T-helper 22 cell (primary cell): ENCODE measurements at places on chromosomes 2 and 18.

GRCh38 chr18:23812546-23813440, 123.5 kb downstream of the LAMA3 start:
- no peak for DNase-seq

- DNase-seq = no peak
Observed at GRCh38 chr2:126930970-126931590, 32.4 kb downstream of the TEX51 start.

DNA sequence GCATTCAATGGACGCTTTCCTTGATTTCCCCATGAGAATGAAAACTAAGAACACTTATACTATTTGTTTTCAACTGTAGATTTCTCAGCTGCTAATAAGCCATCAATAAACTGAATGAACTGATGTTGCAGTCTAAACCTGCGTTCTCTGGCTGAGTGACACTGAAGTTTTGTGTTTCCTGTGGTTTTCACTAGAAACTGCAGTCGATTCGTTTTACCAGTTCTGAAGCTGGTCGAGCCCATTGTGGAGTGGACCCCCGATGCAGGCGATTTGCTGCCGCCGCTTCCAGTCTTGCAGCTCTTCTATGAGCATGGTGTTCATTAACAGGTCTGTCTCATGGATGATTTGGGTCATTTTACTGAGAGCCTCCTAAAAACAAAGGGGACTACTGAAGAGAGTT, 50.6 kb upstream of the STAT1 start:
- no peak for DNase-seq

DNA sequence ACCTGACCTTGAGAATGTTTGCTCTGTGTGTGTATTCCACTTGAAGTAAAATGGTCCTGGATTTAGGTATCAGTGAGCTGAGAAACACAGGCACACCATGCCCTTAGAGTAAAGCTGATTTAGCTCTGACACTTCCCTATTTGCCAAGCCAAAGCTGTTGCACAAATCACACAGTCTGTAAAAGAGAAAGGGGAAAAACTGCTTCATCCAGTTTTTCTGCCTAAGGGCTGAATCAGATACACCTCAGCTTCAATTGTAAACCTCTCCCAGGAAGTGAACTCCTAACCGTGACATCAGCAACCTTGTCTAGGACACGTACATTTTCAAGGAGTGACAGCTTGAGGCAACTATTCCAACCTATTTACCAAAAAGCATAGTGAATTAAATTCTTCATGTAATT, 150.4 kb downstream of the NR4A2 start:
- no peak for DNase-seq

GRCh38 chr2:43518181-43518580, 77.7 kb downstream of the THADA start:
- DNase-seq = no peak

DNA sequence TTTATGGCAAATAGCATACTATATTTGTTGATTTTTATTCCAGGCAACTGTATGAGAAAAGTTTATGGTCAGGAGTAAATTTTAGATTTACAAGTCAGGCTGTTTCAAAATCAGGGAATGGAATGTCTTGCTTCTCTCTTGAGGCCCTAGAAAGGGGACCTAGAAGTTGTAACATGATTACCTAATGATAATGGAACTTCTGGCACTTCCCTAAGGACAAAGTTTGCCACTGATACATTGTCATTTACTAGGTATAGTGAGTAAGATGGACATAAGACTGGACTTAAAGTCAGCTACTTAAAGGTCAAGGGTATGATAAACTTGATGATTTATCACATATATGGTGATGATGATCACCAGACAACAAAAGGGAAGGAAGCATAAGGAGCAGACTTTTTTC, 103.3 kb upstream of the VRK2 start:
- no peak for DNase-seq

DNA sequence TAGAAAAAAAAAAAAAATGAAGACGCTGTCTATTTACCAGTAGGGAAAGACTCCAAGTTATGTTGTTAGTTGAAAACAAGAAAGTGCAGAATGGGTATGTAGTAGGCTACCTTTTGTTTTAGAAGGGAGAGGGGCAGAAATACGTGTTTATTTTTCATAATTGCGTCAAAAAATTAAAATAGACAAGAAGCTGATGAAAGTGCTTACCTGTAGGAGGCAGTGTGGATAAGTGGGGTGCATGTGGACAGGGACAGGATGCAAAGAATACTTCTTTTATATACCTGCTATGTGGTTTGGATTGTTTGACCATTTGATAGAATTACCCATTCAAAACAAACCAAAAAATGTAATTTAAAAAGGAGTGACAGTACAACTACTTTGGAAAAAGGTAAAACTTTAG, 3.0 kb upstream of the GCG start:
- DNase-seq = no peak

DNA sequence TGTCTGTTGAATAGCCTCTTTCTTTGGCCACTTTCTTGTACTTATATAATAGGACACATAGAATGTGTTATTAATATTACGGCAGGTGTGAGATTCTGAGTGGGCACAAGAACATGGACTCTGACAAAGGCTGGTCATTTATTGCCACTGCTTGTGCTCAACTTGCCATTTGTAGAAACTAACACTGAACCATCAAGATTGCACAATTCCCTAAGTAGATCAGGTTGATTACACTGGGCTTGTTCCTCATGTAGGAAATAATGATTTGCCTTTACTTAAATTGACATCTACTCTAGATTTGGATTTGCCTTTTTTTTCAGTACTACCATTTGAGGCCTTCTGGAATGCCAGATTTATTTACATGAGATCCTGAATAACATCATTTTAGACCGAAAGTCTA, 342.7 kb upstream of the CWC22 start:
- DNase-seq = no peak

DNA sequence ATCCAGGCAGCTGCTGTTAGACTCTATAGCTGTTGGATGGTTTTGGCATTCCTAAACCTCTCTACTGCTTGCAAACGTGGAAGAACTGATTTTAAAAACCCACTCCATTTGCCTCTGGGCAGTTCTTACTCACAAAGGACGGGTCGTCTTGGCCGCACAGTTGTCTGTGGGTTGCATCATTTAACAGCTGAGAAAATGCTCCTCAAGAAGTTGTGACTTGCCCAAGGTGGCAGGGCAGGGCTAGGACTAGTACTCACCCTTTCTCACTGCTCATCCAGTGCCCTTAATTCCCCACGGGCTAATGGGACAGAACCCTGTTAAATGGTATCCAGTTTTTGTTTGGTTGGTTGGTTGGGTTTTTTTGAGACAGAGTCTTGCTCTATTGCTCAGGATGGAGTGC, 997 bp upstream of the DRC1 start:
- DNase-seq = no peak

- no peak for DNase-seq
Observed at GRCh38 chr2:58497168-58497567, 256.0 kb upstream of the FANCL start.

DNA sequence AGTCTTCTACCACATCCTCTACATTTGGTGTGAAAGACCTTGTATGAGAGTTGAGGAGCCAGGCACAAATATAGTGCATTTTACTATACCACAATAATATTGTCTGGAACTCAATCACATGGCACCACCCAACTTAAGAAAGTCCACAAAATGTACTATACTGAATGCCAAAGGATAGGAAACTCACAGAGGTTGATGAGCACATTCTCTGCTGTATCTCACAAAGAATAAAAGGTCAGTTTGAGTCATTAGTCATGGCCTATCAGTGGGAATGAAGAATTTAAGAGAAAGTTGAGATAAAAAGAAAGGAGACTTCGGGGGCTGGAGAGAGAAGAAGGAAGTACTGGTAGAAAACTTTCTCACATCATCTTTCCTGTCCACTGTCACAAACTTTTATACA, 134.3 kb downstream of the RDH14 start:
- DNase-seq = no peak
